CD8-positive, alpha-beta memory T cell (primary cell): ENCODE measurements at places on chromosomes 12 and 14.

- no peak for DNase-seq
Measured at GRCh38 chr12:125178222-125178621, 113.0 kb downstream of the AACS start.

- DNase-seq, result no peak
Measured at GRCh38 chr12:130100634-130101362, 61.5 kb upstream of the FZD10 start.

GRCh38 chr12:46674800-46675199 is 151.0 kb downstream of the SLC38A4 start:
- DNase-seq, result no peak

DNA sequence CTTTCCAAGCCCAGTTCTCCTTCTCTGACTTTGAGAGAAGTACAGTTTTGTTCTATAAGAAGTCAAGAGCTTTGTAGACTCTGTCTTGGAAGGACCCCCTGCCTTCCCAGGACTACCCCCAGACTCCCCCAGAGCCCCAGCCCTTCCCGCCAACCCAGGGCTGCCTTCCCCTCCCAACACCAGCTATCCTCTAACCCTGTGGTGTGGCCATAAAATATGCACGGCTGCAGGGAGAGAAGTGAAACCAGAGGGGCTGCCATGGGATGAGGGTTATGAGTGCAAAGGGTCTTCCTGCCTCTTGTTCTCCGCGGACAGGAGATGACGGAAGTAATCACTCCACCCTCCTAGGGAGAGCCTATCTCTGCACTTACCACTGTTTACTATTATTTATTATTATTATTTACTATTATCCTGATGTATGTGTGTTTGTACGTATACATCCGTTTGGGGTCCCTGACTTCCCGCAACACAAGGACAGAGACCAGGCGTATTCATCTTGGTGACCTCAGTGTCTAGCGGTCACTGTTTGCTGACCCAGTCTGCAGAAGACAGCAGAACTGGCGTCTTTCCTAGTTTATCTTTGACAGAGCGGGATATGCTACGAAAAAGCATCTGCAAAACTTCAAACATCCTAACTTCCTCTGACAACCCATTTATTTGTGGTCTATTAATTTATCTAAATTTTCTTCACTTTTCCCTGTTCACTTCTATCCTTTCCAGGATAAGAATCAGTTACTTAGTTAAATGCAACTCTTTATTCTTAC is 3.5 kb upstream of the SCNN1A start:
- no peak for DNase-seq

DNA sequence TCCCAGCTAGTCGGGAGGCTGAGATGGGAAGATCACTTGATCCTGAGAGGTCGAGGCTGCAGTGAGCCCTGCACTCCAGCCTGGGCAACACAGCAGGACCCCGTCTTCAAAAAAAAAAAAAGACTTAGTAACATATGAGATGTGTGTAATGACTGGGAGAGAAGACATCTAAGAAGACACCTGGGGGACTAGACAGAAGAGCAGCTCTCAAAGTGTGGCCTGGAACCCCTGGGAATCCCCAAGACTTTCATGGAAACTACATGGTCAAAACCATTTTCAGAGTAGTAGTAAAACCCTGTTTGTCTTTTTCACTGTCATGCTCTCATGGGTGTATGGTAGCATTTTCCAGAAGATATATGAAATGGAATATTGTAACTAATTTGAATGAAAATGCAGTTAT is 45.3 kb downstream of the R3HDM2 start:
- no peak for DNase-seq

DNA sequence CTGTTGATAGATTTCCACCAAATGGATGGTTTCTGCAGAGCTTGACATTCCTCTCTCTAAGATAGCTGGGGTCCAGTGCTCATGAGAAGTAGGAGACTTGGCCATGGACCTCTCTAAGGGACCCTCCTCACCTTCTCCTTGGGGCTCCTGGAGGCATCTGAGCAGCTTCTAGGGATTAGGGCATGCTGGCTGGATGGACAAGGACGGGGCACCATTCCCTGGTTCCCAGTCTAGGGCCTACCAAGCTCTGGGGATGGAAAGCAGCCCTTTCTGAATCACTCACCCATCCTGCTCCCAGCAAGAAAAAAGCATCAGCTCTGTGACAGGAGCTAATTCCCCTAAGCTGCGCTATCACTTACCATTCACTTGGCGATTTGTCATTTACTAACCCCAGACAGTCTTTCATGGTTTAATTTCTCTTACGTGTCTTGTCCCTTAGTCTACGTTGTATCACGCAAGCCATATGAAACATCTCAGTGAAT is 39.5 kb downstream of the VWF start:
- no peak for DNase-seq

DNA sequence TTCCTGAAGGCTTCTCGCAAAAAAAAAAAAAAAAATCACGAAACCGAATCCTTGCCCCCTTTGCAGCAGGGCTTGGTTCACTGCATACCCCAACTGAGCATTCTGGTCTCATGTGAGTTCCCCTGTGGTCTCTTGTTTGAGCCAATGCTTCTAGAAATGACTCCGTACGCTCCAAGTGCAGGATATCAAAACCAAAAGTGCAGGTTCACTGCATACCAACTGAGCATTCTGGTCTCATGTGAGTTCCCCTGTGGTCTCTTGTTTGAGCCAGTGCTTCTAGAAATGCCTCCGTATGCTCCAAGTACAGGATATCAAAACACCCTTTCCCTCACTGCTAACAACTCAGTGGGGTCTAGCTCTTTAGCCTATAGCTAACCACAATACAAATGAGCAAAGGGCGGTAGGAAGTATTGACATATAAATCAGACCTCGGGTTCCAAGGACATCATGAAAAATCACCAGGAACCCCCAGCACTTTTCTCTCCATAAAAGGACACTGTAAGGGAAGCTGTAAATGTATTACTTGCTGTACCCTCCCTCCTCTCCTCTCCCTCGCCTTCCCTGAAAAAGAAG is 206.3 kb upstream of the NOS1 start:
- DNase-seq, result no peak

DNA sequence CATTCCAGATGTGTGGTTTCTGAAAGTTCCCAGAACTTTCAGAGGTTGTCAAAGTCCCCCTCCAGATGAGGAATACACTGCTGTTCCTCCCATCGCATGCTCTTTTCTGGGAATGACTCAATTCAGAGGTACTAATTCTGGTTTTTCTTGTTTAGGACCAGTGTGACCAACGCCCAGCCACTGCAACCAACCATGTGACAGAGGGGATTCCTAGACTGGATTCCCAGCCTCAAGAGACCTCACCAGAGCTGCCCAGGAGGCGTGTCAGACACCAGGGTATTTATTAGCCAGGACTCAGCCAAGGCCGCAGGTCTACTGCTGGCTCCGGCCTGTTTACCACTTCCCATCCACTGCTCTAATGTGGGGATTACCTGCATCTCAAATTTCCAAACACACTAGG is 24.2 kb downstream of the TRAFD1 start:
- no peak for DNase-seq

DNA sequence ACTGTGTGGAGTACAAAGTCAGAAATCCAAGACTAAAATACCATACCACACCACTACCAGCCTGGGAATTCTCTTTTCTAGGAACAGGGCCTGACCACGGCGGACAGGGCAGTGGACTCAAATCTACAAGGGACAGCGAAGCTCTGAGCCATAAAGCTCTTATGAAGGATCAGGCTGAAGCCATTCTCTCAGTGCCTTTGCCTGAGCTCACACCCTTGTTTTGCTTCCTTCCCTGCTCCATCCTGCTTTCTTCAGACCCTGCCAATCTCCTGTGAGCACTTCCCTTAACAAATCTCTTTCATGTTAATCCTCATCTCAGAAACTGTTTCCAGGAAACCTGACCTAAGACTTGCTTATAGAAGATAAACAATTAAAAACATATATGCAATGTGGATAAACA is 398.5 kb downstream of the MDGA2 start:
- no peak for DNase-seq

GRCh38 chr12:4104722-4105244 is 168.8 kb upstream of the CCND2 start:
- DNase-seq, result no peak

DNA sequence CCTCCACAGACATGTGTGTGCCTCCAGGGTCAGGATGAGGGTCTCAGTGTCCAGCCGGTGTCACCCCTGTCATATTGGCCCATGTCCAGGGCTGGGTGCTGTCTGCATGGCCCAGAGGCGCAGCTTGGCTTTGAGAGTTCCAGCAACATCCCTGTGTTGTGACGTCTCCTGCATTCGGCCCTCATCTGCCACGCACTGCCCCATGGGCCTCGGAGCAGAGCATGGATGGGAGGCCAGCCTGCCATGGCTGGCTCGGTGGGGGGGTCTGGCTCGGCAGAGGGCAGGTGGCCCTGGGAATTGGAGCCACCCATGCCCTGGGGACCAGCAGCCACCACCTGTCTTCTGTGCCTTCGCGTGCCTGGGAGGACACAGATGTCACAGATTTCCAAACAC is 10.8 kb upstream of the TEX22 start:
- DNase-seq, result no peak

DNA sequence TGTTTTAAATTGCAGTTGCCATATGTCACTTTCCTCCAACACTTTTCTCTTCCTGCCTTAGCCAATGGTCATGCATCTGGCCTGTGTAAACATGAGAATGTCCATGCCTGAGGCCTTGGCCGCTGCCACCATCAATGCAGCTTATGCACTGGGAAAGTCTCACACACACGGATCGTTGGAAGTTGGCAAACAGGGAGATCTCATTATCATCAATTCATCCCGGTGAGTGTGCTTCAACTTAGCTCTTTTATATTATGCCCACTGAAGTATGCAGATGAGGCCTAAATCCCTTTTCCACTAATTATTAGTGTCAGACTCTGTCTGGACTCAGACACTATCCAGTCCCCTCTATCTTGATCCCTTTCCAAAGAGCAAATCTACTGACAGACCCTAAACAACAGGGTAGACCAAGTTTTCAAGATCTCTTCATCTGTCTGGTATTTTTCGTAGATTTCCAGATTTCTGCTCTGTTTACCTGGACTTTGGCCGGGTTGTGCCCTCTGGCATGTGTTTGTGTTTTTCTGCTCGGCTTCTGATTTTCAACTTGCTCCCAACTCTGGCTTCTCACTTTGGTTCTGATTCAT is 23.2 kb downstream of the AMDHD1 start:
- DNase-seq, result no peak

- no peak for DNase-seq
Measured at GRCh38 chr12:111437816-111438454, 32.2 kb downstream of the SH2B3 start.

GRCh38 chr12:43880547-43880946 is 44.7 kb downstream of the TMEM117 start:
- no peak for DNase-seq

- DNase-seq, result no peak
Measured at GRCh38 chr14:61147831-61148549, 133.1 kb downstream of the TMEM30B start.

DNA sequence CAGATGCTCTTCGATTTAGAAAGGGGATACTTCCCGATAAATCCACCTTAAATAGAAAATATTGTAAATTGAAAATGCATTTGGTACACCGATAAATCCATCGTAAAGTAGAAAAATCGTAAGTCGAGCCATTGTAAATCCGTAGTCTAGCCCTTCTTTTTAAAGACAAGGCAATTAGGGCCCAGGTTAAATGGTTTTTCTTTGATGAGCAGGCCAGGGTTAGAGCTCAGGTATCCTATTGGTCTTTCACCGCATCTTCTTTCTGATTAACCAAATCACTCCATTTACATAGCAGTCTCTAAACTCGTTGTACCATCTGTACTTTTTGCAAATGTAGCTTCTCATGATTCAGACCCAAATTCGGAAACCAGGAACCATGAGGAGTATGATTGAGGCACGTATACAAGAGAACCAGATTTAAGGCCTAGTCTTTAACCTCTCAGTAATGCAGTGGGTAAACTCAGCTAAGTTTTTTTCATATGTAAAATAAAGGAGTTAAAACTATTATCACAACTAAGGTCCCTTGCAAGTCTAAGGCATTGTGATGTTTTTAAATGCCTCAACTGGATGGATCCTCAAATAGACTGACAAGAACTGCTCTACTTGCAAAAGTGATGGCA is 2.2 kb upstream of the YAF2 start:
- no peak for DNase-seq

DNA sequence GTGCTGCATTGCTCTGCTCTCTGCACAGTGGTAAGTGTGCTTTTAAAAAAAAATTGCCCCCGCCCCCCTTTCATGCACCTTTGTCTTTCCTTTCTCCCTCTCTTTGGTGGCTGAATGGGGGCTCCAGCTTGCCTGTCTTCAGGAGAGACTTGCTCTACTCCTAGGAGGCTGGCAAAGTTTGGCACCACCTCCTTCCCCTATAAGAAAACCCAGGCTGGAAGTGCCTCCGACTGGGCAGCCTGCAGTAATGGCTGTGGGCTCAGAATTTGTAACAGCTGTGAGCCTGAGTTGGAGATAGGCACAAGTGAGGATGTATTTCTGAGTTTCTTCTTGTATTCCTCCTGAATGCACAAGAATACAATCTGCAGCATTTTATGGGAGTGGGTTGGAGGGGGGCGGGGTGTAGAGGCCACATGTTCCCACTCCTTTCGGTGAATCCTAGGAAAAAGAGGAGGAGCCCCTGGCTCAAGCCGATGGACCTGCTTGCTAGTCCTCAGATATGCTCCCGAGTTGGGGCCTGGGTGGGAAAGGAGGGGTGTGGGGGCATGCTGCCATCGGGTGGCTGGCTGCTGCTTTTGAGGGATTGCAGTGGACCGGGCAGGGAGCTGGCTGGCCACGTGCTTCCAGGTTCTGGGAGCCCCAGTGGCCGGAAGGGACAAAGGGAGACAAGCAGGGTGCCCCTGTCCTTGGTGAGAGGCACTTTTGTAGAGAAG is 124.3 kb downstream of the TSPAN9 start:
- no peak for DNase-seq

- no peak for DNase-seq
Measured at GRCh38 chr12:88057994-88058718, 29.0 kb upstream of the C12orf50 start.

GRCh38 chr14:56131865-56132833 is 13.9 kb downstream of the PELI2 start:
- no peak for DNase-seq

DNA sequence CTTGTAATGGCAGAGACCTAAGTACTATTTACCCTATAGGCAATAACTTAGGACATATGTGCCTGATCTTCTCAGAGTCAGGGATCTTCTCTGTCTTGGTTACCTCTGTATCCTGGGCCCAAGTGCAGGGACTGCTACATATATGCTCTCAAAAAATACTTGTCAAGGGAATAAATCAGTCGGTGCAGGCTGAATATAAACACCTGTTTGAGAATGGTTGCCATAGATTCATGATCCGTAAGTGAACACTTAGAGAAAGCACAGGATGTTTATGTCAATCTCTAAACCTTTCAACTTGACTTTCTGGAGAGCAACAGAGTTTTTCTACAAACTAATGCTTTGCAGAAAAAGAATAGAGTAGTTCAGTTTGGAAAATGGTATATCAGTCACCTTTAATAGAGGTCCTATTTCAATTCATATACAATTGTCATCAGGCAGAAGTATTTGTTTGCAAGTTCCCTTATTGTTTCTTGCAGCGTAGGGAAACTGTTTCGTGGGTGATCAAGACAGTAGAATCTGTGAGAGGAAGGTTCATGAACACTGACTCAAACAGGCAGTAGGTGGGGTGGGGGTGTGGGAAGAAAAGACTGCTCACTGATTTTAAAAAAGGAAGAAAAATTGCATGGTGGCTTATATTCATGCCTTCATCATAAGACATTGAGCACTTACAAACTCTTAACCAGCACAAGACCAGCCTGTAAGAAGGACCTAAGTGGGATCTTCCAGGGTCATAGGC is 6.0 kb upstream of the UBE2N start:
- DNase-seq, result no peak
